ENCODE measurements at places on chromosomes 6 and 20. TPM values are rescaled to one million over a fixed set of nuclear protein-coding genes. Genes with fewer than 3 reads are reported as not detected.

SAMD10 gene
- total RNA-seq: 8.6 TPM

JPH2 gene
- not detected for total RNA-seq

TRAPPC3L gene
- total RNA-seq: not detected

PARD6B gene
- 6.3 TPM for total RNA-seq

RPS6KA2 gene
- total RNA-seq: 2.2 TPM

CENPW gene
- total RNA-seq: 2.6 TPM

AIG1 gene
- total RNA-seq: 5.0 TPM

BMP7 gene
- not detected for total RNA-seq

TRIM40 gene
- total RNA-seq: not detected

FGD2 gene
- 0.68 TPM for total RNA-seq

TCP11 gene
- not detected for total RNA-seq

ADTRP gene
- 5.0 TPM for total RNA-seq
